ENCODE measurements at places on chromosomes 13 and 19.
A peak's percentile ranks its signal among the peaks of the same experiment; 100 is the strongest.

DNA sequence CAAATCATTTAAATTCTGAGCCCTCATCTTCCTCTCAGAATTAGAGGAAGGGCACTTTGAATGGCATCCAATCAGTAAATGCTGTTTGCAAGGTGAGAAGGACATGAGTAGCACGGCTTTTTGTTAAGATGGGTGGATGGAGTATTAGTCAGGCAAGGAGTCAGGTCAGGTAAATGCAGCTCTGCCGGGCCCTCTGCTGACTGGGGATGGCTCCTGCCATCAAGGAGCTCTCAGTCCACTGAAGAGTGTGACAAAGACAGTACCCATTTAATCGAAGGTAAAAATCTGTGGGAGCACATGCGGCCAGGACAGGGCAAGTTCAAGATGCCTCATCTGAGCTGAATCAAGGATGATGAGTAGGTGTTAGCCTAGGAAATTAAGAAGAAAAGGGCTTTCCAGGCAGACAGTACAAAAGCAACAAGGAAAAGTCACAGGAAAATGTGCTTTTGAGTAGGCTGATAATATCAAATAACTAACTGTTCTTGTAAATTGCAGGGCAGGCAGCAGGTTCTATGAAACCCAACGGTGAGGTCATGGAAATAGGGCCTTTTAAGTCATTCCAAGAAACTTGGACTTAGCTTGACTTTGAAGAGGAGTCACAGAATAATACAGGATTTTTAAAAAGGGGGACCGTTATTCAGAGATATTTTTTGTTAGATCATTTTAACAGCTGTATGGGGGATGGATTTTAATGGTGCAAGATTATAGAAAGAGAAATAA is 670.5 kb upstream of the ARGLU1 start:
- DNase-seq: no peak

DNA sequence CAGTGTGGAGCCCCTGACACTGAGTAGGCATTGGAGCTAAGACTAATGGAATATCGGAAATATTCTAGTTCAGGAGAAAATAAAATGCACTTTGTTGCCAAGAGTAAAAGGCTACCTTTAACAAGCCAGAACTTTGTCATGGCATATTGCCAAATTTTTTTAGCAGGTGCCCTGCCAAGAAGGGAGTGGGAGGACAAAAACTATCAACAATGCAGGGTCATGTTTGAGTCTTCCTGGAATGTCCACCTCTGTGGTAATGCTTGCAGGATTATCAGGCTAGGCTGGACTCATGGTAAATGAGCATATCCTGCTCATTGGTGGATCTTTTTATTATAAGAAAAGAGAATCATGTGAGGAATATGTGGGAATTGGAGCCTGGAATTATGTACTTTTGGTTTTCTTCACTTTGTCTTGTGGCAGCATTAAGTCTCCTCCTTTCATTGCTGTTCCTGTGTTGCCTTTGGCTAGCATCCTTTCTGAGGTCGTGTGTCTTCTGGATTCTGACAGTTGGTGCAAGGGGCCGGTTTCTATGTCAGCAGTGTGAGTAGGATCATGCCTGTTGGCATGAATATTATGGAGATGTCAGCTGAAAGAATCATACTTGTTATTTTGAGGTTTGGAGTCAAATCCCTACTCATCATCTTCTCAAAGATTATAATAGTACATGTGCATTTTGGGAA is 122.9 kb upstream of the SPRY2 start:
- no peak for DNase-seq

DNA sequence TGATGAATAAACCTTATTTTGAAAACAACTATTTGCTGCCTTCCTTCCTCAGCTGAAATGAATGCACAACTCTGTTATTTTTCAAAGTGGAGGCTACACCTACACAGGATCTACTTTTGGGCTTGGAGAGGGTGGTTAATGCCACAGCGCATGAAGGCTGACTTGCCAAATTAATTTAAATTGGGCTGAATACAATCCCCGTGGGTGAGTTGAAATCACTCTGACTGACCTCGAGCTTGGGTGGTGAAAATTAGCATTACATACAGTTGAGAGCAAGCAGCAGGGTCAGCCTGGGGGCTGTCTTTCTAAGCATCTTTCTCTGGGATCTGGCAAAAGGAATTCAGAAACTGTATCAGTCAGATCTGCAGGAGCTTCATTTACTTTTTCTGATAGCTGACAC is 38.5 kb downstream of the TPT1 start:
- no peak for DNase-seq

DNA sequence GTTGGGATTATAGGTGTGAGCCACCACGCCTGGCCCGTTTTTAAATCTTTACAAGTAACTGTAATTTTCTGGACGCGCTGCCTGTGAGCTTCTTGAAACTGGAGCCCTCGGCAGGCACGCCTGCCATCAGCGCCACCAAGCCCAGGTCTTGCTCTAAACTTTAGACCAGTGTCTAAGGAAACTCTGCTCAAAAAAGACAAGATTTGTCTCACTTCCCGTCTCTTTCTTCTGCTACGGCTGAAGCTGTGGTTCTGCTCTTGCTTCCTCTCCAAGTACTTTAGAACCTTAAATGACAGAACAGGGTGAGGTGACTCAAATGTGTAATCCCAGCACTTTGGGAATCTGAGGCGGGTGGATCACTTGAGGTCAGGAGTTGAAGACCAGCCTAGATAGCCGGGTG is 24.9 kb downstream of the RCN3 start:
- peak; percentile 47 for DNase-seq

GRCh38 chr19:19501798-19502197 is 13.6 kb downstream of the TSSK6 start:
- DNase-seq: no peak
